ENCODE measurements at places on chromosomes 11 and 22.

DNA sequence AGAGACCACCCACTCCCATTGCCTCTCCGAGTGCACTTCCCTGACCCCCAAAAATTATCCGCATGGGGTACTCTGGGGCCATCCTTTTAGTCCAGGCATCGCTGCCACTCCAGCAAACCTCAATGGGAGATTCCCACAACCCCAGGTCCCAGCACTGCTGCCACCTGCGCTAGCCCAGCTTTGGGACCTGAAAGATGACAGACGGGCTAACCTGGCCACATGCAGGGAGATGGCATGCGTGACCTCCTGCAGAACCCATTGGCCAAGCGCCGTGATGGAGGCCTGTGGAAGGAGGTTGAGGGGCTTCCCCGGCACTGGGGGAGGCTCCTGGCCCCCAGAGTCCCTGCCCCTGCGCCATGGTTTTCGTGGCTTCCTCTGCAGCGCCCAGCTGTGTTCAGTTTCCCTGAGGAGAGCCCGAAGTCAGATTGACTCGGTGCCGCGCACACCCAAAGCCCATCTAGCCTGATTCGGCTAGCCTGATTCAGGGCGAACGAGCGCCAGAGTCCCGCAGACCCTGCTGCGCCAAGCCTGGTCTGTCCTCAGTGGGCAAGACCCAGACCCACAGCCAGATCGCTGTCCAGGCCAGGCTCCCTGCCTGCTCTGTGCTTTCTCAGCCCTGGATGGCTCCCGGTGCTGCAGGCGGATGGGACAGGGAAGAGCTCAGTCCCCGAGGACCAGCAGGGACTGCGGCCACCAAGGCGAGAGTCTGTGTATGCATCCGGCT lies 751 bp upstream of the WNT7B start:
- DNase-seq: no peak

GRCh38 chr22:44351685-44352377 lies 39.1 kb upstream of the SHISAL1 start:
- peak; percentile 76 for DNase-seq

GRCh38 chr11:103737037-103737622 lies 299.3 kb upstream of the DDI1 start:
- DNase-seq: no peak

DNA sequence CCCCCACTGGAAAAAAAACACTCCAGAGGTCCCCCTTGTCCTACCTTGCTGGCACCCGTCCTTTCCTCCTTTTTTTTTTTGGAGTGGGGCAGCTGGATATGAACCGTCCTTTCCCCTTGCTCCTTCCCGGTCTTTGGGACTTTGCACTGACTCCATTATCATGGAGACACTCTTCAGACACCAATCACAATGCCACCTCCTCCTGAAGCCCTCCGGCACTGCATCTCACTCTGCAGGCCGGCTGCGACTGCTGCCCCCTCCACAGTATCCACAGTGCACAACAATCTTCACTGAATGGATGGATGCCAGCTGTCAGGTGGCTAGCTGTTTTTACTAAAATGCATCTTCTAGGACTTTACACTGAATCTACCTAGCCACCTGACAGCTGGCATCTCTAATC lies 12.7 kb upstream of the RGL4 start:
- no peak for DNase-seq

DNA sequence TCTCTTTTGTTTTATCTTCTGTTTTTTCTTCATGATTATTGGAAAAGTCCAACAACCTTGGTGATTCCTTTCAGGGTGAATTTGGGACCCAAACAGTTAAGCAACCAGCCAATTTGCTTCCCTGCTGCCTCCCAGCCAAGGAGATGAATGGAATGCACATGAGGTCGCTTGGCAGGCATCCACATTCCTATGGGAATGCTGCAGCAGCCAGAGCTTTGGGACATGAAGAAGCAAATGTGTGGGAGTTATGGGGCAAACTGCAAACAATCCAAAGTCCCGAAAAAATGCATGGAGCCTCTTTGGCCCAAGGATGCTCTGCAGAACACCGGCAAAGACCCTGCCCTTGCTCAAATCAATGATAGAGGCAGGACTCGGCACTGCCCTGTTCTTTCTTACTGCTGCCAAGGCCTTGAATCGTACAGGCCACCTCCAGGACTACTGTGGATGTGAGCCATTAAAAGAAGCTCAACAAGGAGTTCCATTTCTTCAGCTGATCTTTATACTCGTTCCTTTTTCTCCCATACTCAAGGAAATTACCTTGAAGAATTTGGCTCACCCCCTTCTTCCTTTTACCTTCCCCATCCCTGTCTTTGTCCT lies 117.3 kb upstream of the TEAD1 start:
- DNase-seq: no peak

DNA sequence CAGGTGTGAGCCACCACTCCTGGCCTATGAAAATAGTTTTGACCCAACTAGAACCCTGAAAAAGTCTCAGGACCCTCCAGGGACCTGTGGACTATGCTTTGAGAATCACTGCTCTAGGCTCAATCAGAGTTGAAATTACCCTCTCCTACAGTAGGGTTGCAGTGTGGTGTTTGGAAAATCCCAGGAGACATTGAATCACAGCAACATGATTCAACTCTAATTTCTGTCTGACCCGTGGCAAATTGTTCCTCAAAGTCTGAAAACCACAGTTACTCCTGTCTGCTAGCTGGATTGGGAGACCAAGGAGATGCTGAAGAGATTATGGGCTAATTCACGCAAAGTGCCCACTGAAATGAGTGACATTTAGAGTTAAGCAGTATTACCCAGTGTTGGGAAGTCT lies 5.4 kb upstream of the MTMR3 start:
- no peak for DNase-seq

DNA sequence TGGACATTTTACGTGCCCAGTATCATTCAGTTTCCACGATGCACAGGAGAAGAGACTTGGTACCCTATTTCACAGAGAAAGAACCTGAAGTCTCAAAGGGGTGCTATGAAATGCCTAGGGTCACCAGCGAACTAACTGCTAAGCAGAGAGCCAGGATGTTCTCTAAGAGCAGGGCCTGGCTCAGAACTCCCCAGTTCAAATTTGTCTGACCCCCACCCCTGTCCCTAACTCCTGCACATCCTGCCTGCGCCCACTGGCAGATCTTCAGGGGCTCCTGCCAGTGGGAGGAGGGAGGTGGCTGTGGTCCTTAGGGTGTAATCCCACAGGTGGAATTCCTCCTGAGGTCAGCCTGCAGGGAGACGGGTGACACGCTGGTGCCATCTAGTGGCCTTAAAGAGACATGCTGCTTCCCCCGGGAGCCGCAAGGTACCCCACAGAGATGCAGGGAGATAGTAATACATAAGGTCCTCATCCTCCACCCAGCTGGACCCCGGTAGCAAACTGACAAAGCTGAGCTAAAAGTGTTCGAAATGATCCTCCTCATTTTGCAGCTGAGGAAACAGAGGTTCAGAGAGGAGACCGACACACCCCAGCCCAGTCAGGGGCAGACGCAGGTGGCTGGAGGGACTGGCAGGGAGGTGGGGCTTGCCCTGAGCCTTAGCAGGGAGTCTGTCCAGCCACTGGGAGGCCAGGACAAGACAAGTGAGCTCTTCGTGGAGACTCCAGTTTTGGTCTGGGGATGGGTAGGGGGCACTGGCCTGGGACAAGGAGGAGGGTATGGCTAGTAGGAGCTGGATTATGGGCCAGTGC lies 34.1 kb downstream of the MB start:
- peak; percentile 24 for DNase-seq

DNA sequence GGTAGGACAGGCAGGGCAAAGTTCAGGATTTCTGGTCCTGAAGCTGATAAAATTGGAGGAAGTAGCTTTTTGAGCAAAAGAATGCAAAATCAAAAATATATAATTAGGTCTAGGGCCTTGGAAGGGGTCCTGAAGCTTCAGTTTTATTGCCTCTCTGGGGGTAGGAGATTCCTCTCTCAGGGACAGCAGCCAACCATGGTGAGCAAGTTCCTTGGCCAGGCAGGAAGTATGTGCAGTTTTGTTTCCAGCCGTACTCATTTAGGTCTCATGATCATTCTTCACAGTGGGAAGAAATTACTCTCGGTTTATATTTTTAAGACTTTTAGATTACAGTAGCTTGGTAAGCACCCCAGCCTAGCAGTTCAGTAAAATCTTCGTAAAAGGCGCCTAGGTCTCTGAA lies 2.9 kb upstream of the RAB38 start:
- no peak for DNase-seq

GRCh38 chr11:30935861-30936260 lies 349.7 kb upstream of the MPPED2 start:
- DNase-seq: no peak

DNA sequence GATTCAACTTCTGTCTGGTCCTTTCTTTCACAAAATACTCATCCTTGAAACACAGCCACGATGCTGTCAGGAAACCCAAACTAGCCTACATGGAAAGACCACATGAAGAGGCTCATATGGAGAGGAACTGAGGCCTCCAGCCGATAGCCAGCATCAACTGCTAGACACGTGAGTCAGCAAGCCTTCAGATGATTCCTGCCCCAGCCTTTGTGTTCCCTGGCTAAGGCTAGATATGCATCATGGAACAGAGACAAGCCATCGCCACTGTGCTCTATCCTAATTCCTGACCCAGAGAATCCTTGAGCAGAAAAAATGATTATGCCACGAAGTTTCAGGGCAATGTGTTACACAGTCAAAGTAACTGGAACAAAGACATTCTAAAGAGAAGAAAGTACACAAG lies 75.5 kb downstream of the ENTHD1 start:
- DNase-seq: no peak

DNA sequence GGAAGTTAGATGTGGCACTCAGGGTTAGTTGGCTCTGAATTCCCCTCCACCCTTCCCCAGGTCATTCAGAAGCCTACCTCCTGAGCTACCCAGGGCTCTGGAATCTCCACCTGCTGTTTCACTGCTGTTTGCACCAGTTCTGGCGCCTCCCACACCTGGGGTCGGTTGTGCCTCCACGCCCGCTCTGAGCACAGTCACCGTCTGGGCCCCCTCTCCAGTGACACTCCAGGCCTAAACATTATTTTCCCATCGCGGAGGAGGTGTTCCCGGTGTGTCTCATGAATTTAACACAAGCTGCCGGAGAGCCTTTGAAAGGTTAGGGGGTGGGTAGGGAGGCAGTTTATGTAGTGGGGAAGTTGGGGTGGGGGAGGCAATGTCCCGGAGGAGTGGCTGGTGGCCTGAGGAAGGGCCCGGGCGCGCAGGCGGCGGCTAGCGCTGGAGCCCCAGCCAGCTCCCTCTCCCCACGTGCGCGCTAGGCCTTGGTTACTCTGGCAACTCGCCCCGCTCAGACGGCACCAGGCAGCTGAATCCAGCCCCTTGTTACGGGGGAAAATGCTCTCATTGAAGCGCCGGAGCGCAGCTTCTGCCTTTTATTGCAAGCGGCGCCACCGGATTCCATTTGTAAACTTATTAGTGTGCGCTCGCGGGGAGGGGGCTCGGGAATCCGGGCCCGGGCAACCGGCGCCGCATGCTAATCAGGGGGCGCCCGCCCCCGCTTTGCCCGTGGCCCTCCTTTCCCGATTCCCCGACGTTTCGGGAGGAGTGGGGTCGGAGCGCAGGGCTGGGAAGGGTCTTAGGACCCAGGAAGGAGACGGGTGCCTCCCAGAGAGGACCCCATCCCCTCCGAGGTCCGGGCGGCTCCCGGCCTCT lies 52.4 kb downstream of the GRIK4 start:
- DNase-seq: peak; percentile 88

GRCh38 chr11:117256573-117256972 lies 24.1 kb downstream of the RNF214 start:
- no peak for DNase-seq

- DNase-seq: no peak
Measured at GRCh38 chr11:44573333-44573732, 7.9 kb downstream of the CD82 start.

DNA sequence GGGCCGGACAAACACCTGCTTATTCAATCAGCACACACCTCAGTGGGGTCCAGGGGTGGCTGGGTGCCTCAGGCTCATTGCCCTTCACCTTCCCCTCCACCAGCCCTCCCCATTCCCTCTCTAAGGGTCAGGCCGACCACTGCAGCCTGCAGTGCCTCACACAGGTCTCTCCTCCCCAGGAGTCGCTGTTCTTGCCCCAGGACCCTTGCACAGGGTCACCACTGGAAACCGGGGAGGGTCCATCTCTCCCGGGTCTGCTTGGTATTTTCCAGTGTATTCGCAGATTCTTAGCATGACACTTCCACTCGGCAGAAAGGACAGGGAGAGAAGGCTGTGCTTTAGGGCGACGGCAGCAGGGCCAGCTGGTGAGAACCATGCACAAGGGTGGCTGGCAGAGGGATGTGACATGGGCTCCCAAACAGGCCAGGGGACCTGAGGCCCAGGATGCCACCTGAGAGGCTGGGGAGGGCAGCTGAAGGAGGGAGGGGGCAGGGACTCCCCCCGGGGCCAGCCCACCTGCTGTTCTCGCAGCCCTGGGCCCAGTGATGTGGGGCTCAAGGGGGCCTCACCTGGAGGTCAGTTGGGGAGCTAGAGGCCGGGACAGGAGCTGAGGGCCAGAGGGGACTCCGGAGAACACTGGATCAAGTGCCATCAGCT lies 16.1 kb upstream of the TBX1 start:
- DNase-seq: no peak

- no peak for DNase-seq
Measured at GRCh38 chr11:62879235-62879978, 1.3 kb upstream of the SLC3A2 start.

GRCh38 chr11:80163011-80163410 lies 722.2 kb upstream of the TENM4 start:
- DNase-seq: no peak

GRCh38 chr11:62104816-62105653 lies 18.8 kb upstream of the INCENP start:
- no peak for DNase-seq

DNA sequence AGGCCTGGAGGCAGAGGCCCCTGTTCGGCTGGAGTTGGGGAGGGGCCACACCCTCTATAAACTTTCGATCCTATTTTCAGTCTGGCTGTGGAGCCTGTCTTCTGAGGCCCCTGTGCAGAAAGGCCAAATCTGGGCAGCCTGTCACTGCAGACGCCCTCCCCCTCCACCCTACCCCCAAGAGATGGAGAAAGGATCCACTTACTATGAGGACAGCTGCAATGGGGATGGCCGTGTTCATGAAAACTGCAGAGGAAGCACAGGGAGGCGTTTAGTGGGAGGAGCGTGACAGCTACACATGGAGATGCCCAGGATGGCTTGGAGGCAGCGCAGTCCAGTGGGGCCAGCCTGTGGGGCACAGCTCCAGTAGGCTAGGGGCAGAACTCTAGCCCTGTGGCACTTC lies 43.5 kb upstream of the KCNJ11 start:
- DNase-seq: no peak

DNA sequence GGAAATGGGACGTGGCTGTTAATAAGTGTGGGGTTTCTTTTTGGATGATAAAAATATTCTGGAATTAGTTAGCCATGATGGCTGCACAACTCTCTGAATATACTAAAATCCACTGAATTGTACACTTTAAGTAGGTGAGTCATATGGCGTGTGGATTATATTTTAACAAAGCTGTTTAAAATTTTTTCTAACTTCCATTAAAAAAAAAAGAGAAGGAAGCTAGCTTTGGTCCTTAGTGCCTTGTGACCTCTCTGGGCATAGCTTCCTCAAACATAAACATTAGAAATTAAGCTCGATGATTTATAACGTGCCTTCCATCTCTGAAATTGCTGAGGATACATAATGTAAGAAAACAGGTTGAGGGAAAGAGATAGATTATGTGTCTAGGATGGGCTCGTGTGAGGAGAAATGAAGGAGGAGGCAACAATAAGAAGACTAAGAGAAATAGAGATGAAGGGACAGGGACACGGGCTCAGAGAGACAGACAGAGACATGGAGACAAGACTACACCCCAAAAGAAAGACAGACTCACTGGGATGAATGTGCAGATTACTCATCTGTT lies 20.0 kb downstream of the IRAG1 start:
- DNase-seq: no peak

Measured in NCI-H1105 (cell line).